ENCODE measurements at places on chromosomes 1 and 21.
A peak's percentile ranks its signal among the peaks of the same experiment; 100 is the strongest.

DNA sequence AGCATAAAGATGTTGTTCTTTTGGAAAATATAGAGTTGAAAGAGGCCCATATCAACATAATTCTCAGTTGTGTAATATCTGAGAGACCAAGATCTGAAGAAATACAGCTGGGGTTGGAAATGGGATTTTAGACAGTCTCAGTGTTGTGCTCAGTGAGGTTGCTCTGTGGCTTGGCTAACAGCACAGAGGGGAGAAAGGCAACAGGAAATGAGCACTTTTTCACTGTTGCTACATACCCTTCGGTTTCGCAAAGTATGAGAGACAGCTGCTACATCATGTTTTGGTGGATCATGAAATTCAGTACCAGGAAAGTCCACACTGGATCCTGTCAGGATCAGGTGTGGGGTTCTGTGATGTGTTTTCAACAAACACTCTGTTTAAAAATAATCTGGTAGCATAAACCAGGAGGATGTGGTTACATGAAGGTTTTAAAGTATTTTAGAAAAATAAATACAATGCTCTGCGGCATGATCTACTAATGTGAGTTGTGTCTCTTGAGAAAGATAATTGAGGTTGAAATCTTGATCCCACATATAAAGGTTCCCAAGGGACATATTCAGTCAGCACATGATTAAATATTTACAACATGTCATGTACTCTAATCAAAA lies 7.0 kb upstream of the GPR88 start:
- DNase-seq, result no peak

DNA sequence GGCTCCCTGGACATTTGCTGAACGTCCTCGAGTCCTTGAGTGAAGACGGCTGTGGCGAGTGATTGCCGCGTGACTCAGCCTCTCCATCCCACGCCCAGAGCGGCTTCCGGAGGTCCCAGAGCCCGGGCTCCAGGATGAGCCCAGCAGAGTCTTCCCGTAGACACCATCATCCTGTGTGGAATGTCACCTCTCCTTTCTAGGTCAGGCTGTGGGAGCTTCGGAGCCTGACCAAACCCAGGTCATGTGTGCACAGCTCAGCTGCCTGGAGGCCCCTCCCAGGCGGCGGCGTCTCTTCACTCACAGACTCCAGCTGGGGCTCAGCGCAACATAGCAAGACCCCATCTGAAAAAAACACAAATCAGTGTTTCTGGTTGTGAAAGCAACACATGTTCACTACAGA lies 38.2 kb downstream of the PRKCZ start:
- DNase-seq, result no peak

- DNase-seq, result peak; percentile 39
Measured at GRCh38 chr1:194369060-194369459, 1182.6 kb upstream of the B3GALT2 start.

DNA sequence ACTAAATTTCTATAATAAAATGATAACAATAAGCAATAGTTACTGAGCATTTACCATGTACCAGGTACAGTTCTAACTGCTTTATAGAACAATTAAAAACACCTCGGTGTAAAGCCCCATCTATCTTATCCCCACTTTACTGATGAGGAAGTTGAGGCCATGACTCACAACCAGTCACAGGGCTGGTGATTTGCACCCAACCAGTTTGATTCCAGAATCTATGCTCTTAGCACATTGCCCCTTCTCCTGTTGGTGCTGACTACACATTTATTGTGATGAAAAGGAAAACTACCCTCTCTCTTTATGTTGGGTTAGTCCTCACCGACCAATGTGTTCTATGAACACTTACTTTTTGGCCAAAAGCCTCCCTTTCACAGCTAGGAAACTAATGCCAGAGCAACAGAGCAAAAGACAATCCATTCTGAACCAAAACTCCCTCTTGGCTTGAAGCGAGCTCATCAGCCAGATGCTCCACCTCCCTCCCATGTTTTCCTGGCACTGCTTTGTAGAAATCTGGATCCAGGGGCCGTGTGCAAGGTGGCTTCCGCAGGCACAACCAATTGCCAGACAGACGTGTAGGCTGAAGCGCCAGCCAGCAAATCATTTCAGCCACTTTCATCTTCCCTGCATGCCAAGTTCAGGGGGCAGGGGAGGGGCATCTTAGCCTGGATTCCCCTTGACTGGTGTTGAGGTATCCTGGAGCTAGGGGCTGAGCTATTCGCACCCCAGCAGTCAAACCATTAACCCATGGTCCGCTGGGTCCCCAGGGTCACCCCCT lies 32.0 kb upstream of the SLC30A1 start:
- no peak for DNase-seq

- DNase-seq, result no peak
Measured at GRCh38 chr1:113333056-113333455, 57.3 kb upstream of the MAGI3 start.

DNA sequence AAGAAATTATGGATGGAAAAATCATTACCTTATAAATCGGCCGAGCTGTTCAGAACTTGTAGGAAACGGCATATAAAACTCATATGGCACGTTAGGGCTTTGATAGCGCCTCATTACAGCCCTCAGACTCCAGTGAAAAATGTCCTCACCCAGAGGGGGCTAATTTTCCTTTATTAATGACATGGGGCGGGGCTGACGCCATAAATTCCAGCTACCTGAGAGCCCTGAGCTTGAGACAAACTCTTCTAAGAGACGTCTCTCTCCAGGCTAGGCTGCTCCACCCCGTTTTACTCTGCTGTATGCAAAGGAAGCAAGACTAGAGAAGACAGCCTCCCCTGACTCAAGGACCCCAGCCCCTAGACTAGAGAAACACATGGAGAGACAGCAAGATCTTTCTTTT lies 149.4 kb downstream of the TRABD2B start:
- no peak for DNase-seq

Data from HFFc6 (cell line).